ENCODE measurements at places on chromosomes 11 and 22.

DNA sequence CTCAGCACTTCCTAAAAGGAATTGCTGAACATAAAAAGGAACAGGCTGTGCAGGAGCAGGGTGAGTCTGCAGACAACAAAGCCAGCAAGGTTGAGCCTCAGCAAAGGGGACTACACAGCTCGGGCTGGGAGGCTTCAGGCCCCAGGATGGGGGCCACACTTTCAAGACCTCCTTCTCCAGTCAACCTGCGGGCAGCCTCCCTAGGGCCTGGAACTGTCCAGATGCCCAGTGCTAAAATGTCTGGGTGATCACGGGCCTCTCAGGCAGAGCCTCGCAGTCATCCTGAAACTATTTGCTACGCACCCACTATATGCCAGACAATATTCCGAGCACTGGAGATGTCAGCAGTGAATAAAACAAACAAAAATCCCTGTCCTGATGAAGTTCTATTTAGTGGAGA, 3.9 kb upstream of the NEFH start:
- DNase-seq: no peak

GRCh38 chr11:21364866-21365624, 695.7 kb downstream of the NELL1 start:
- DNase-seq: no peak

DNA sequence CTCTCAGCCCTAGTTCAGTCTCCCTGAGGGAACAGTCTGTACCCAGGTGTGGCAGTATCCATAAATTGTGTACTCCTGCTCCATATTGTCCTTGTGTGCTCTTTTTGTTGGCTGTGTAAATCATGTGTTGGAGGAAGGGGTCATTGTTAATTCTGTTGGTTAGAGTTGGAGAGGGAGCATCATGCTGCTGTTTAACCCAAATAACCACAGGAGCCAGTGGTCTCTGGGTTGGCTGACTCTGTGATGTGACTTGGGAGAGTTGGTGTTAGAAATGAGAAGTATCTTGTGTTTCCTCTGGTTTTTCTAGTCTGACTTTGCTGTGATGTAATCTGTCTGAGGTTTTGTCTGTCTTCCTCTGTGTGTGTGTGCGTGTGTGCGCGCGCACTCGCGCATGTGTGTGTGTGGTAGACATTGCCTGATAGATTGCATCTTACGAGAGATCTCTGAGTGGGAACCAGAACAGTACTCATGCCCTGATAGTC, 30.5 kb downstream of the CTNND1 start:
- peak; percentile 54 for DNase-seq

DNA sequence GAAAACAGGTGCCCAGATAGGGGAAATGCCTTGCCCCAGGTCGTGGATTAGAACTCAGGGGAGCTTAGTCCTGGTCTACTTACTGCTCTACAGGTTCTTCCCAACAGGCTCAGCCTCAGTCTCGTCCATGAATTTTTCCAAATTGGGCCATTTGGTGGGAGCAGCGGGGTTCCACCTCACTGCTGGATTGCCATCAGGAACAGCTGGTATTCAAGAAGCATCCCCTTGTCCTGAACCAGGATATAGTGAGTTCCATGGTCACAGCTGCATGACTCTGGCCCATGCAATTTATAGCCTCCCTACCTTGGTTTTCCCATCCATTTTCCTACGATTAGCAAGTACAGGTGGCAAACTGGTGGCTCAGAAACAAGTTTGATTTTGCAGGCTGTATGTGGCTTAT, 6.6 kb upstream of the UBE2L6 start:
- DNase-seq: no peak

- DNase-seq: peak; percentile 46
These were observed 5.1 kb upstream of the P2RX6 start for GRCh38 chr22:21009638-21010425.

GRCh38 chr22:37269936-37270678, 12.2 kb upstream of the CYTH4 start:
- peak; percentile 34 for DNase-seq

DNA sequence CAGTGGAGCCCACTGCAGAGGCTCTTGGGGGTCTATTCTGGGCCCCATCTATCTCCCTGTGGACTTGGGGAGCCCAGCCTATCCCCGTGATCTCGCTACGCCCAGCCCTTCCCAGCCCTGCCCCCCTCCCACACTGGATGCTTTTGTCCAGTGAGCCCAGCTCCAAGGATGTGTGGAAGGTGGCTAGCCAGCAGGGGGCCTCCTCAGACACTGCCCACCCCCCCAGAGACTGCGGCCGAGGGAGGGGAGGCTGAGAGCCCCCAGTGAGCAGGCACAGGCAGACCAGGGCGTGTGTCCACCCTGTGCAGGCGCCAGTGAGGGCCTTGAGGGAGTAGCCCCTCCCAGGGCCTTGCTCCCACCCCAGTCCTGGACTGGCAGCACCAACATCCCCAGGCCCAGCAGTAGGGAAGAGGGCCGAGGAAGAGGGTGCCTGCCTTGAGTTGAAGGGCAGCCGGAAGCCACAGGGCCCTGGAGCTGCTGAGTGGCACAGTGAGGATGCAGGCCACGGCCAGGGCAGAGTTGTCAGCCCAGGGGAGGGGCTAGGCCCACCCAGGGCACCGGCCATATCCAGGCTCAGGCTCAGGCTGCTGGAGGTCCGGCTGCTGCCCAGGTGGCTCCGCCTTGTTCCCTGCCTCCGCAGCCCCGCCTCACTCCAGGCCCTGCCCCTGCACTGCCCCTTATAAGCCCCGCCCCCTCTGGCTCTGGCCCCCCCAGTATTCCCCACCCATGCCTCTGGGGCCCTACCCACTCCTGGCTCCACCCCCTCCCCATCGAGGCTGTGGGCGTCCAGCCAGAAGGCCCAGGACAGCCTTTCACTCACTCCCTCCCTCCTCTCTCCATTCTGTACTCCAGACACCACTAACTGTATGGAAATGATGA, 28.0 kb downstream of the MOB2 start:
- DNase-seq: no peak

GRCh38 chr22:19568337-19569275, 44.4 kb upstream of the CLDN5 start:
- peak; percentile 94 for DNase-seq

GRCh38 chr11:34988294-34989255, 72.2 kb downstream of the PDHX start:
- DNase-seq: peak; percentile 76

GRCh38 chr11:36146437-36146836, 142.8 kb downstream of the COMMD9 start:
- DNase-seq: peak; percentile 63
